ENCODE measurements at places on chromosomes 12 and 14.
A peak's percentile ranks its signal among the peaks of the same experiment; 100 is the strongest.

GRCh38 chr14:104680056-104680805 lies 9.2 kb upstream of the INF2 start:
- DNase-seq: peak; percentile 73

DNA sequence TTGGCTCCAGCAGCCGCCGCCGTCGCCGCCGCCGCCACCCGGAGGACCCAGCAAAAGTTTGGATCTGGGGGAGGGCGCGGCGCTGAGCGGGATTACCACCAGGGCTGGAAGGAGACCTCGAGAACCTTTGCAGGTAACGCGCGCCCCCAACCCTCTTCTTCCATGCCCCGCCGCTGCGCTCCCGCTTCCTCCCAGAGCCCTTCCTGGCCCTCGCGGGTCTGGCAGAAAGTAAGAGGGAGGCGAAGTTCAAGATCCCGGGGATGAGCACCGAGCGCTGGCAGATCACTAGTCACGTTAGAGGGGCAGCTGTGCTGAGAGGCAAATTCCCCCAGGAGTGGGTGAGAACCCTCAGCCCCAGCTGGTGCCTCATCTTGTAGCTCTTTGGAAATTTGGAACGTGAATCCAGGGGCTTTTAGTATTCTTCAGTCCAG lies 3.9 kb downstream of the FLRT2 start:
- no peak for DNase-seq

- no peak for DNase-seq
Observed at GRCh38 chr12:52848661-52849255, at the start of gene KRT78. Gene KRT78 (minus strand): TSS chr12:52848994. CDS start chr12:52848930, 64 bp downstream.

- no peak for DNase-seq
Observed at GRCh38 chr12:16330560-16330959, 16.9 kb upstream of the MGST1 start.

GRCh38 chr12:111732786-111733185 lies 33.9 kb upstream of the ALDH2 start:
- DNase-seq: no peak

GRCh38 chr14:102497998-102498677 lies 11.4 kb downstream of the ANKRD9 start:
- DNase-seq: no peak

DNA sequence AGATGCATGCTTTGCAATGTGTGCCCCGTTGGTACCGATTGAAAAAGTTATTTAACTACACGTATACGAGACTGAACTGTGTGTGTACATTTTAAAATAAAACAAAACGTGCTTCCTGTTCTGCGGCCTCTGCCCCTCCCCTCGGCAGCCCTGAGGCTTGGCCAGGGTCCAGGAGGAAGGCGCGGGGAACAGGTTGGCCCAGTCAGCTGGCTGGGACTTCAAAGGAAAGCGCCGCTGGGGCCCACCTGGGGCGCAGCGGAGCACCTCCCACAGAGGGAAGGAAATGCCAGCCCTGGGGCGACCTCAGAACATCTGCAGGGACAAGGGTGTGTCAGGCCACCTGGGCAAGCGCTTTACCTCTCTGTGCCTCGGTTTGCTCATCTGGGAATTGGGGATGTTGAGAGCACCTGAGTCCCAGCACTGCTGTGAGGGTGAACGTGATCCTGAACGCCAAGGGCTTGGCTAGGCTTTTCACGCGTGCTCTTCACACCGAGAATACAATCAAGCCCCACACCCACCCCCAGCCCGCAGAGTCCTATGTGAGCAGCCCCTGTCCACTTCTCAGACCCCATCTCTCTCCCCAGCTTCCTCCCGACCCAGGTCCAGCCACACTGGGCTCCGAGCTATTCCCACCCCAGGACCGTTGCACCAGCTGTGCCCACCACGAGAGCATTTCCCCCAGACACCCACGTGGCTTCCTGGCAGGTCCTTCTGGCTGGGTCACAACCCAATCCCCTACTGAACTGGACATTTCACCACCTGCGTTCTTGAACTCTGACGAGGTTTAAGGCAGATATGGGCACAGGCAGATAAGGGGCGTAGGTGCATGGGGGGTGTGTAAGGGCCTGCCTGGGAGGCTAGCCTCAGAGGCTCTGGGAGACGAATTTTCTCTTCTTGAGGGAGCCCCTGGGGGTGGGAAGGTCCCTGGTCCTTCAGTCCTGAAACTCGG lies 41.9 kb upstream of the NCOR2 start:
- peak; percentile 24 for DNase-seq

GRCh38 chr14:73958591-73958990 lies 8.5 kb downstream of the COQ6 start:
- DNase-seq: no peak

DNA sequence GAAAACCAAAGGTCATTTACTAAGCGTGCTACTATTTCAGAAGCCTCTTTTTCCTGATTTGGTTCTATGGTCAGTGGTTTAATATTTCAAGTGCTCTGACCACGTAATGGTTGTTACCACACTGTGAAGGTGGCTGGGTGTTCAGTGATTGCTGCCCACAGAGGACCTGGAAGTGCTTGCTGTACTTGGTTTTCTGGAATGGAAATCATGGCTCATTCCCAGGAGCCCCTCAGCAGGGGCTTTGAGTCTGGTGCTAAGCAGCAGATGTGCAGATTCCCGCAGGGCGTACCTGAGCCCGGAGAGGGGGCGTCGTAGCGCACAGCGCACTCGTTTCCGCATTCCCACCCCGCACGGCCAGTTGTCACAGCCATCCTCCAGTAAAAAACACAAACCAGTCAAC lies 50.5 kb downstream of the TRAF3 start:
- no peak for DNase-seq

GRCh38 chr14:62694075-62694474 lies 351.2 kb downstream of the KCNH5 start:
- DNase-seq: no peak

DNA sequence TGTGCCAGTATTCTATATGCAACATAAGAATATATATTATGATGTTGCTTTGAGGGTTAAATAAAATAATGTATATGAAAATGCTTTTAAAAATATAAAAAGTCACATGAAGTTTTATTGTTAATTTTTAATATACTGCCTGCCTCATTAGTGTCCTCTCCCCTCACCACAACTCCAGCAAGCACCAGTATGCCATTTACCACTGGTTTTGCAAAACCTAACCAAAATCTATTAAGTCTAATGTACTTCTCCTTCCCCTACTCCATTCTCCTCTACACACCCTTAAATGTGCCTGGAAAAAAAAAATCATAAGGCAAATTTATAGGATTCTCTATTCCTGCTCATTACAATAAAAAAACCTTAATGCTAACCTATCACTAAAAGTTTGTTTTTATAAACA lies 24.0 kb upstream of the GNG2 start:
- DNase-seq: no peak

GRCh38 chr14:21686468-21686867 lies 12.8 kb upstream of the OR4E1 start:
- no peak for DNase-seq

DNA sequence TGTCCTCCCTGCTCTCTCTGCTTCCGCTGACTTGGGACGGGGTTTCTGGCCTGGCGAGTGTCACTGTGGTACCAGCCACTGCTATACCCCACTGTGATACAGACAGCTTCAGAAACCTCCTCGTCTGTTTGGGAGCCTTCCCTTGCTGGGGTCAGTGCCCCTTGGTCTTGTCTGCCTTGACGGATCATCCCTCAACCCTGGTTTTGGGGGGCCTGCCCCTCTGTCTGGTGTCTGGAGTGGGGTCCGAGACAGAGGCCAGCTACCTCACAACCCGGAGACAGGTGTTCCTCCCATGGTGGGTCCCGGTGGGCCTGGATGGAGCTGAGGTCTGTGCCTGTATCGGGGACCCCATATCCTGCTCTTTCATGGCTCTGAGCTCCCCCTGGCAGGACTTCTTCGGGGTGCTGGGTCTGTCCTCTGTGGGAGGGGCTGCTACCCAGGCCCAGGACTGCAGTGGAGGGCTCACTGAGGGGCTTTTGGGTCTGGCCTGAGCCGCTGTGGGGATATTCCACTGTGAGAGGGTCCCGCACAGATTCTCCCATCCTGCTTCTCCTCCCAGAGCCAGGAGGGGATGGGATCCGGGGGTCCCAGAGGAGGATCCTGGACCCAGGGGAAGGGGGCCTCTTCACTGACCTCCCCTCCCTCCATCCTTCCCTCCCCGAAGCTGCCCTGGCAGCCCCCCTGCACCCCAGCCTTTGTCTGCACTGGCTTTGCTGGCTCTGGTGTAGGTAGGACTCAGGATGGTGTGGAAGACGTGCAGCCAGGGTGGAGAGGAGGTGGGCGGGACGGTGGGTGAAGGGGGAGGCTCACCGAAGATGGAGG lies 365.5 kb downstream of the TMEM121 start:
- DNase-seq: no peak

DNA sequence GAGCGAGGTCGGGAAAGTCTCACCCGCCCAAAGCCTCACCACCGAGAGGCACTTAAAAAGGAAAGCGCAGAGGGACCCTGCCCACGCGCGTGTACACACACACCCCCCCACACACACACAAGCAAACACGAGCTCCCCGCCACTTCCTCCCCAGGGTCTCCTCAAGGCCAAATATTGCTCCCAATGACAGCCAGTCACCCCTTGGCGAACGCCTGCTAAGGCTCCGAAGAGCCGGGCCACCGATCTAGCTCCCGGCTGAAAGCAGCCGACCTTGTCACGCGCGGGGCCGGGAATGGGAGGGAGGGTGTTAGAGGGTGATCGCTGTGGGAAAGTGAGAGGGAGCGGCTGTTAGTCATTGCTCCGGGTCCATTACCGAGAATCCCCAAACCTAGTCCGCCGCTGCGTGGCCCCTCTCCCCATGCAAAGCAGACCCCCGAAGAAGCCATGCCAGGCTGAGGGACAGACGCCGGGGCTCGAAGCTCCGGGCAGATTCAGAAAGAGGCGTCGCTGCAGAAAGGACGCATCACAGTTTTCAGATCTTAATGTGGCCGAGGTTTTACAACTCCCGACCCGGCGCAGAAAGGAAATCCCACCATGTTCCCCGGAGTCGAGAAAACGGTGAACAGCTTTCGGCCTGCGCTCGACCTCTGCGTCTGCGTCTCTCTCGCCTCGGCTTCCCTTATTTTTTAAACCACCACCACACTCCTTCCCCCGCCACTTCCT lies 2.6 kb downstream of the BMP4 start:
- peak; percentile 44 for DNase-seq

DNA sequence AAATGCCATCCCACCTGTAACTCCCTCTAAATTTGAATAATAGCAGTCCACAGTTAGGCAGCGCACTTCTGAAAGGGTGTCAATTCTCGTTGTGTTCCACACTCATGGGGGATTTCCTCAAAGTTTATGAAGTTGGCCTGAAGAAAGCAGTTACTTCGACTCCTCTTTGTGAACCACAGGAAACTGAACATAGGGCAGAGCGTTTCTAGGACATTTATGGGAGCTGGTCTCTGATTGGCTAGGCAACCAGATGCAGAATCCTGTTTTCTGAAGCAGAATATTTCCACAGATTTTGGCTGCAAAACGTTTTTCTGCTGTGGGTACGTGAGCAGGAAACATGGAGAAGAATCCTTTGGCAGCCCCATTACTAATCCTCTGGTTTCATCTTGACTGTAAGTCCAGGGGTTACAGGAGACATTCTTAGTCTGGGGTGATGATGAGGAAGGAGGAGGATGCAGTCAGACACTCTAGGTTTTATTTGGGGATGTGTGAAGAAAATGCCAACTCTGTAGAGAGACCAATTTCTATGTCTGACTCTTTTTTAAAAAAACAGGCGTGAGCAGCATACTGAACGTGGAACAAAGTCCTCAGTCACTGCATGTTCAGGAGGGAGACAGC lies 431.5 kb upstream of the OR4E1 start:
- no peak for DNase-seq

- no peak for DNase-seq
Observed at GRCh38 chr14:75427126-75427481, 718 bp upstream of the JDP2 start.

- DNase-seq: no peak
Observed at GRCh38 chr12:99212275-99212674, 435.3 kb upstream of the GARIN6 start.

DNA sequence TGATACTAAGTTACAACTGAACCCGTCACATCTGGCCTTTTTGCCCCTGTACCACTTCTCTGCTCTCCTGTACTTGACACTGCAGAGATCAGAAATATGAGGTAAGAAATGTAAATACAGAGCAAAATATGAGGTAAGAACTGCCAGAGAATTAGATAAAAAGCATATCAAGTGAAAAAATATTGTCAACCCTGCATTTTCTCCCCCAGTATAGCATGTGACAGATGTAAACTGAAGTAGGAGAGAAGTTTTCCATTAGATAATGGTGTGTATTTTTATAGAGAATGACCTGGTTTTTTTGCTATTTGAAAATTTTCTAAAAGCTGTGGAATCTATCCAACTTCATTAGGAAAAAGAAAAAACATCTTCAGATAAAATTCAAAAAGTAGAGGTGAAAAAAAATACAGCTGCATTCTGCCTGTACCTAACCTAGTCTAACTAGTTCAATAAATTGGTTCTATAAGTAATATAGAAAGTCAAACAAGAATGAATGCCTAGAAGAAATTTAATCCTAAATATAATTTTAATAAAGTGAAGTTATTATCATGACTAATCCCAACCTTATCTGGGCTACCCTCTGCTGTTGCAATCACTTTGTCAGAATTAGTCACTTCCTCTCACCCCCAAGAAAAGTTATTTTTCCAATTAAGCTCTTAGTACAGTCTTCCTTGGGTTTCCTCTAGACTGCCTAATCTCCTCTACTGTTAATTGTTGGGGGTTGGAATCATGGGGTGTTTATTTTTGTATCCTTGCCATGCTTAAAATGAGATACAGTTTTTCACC lies 210.0 kb downstream of the RASSF9 start:
- DNase-seq: peak; percentile 15

DNA sequence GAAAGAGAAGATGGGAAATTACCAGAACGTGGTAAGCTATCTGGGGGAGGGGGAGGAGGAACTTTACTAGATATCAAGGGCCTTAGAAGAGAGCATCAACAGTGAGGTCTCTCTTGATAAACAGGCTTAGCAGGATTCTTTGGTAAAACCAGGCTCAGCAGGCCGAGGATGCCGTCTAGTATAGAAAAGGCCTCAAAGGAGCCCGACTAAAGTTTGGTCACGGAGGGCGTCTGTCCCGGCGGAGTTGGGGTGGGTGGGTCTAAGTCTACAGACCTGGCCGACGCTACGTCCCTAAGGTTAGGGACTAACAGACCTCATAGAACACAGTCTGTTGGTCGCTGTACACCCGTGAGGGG lies 538 bp upstream of the TIGAR start:
- DNase-seq: no peak

DNA sequence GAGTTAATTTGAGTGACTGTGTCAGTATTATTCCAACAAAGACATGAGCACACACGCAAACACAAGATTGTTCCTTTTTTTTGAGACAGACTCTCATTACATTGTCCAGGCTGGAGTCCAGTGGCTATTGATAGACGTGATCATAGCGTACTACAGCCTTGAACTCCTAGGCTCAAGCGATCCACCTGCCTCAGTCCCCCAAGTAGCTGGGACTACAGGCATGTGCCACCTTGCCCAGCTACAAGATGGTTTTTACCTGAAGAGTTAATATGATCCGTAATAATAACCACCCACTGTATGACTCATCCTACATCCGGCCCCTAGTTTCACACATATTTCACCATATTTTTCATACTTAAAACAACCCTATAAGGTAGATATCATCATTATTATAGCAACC lies 26.8 kb downstream of the BCAT1 start:
- no peak for DNase-seq

Data from Caki2 (cell line).